Activated CD4-positive, alpha-beta T cell treated with anti-CD3 and anti-CD28 coated beads for 24 hours (primary cell): ENCODE measurements at places on chromosomes 6 and 20.

DNA sequence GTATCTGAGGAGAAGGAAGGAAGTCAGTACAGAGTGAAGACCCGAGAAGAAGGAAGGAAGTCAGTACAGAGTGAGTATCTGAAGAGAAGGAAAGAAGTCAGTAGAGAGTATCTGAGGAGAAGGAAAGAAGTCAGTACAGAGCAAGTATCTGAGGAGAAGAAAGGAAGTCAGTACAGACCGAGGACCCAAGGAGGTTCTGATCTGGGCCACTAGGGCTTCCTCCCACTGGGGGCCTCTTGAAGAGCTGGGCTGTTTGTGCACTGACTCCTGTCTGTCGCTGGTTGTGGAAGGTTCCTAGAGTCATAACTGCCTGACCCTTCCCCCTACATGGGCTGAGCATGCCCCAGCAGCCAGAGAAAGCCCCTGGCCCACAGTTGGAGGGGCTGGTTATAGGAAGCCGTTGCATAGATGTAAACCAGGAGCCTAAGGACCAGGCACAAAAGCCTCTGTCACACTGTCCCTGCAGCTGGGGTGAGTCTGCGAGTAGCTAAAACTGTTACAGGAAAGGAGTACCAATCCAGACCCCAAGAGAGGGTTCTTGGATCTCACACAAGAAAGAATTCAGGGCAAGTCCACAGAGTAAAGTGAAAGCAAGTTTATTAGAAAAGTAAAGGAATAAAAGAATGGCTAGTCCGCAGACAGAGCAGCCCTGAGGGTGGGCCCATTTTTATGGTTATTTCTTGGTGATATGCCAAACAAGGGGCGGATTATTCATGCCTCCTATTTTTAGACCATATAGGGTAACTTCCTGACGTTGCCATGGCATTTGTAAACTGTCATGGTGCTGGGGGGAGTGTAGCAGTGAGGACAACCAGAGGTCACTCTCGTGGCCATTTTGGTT lies 395.9 kb downstream of the PREX1 start:
- DNase-seq: no peak

DNA sequence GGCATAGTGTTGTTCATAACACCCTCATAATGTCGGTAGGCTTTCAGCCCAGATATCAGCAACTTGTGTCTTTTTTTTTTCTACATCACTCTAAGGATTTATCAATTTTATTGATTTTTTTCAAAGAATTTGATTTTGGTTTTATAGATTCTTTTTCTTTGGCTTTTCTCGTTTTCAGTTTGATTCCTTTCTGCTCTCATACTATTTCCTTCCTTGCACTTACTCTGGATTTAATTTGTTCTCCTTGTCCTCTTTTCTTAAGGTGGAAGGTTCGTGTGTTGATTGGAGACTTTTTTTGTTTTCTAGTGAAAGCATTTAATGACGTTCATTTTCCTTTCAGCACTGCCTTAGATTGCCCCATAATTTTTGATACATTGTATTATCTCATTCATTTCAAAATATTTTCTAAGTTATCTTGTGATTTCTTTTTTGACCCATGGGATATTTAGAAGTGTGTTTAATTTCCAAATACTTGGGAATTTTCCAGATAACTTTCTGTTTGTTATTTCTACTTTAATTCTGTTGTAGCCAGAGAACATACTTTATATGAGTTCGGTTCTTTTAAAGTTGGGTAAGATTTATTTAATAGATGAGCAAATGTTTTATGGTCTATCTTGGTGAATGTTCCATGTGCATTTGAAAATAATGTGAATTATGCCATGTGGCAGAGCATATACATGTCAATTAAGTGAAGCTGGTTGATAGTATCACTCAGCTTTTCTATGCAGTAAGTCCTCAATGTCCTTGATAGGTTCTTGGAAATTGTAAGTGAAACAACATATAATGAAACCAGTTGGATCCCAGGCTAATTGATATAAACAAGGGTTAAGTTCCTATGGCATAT lies 62.8 kb downstream of the IRF4 start:
- DNase-seq: no peak

GRCh38 chr6:28747631-28748157 lies 176.1 kb downstream of the TRIM27 start:
- DNase-seq: no peak

DNA sequence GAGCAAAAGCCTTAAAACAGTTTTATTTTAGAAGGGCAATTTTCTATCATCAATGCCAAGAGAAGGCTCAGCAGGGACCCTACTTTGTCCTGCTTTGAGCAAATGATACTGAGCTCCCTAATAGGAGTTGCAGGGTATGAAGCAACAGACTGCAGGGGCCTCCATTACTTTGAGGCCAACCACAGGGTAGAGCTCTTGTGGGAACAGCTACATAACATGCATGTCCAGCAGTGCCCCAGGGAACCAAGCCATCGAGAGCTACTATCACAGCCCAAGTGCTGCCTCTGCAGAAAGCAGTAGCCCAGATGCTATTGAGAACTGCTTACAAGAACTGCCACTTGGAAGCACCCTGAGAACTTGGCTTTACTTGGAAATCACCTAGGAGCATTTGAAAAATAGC lies 222.1 kb downstream of the LAMA2 start:
- DNase-seq: no peak

GRCh38 chr6:152318278-152318677 lies 318.9 kb downstream of the SYNE1 start:
- DNase-seq: no peak

- DNase-seq: no peak
These were observed 206.7 kb upstream of the JARID2 start for GRCh38 chr6:15039136-15039535.

DNA sequence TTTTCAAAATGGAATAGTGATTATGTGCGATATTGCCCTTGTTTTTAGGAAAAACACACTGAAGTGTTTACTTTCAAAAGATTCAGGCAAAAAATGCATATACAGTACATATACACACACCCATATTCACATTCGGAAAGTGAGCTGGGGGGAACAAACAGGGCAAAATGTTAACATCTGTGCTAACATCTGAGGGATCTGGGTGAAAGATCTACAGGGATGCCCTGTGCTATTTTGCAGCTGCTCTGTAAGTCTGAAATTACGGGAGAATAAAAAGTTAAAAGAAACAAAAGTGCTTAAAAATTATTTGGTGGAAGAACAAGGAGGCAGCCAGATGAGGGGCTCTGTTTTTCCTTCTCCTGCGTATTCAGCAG lies 860 bp downstream of the CST3 start:
- no peak for DNase-seq

GRCh38 chr6:118562959-118563358 lies 14.9 kb downstream of the PLN start:
- no peak for DNase-seq

DNA sequence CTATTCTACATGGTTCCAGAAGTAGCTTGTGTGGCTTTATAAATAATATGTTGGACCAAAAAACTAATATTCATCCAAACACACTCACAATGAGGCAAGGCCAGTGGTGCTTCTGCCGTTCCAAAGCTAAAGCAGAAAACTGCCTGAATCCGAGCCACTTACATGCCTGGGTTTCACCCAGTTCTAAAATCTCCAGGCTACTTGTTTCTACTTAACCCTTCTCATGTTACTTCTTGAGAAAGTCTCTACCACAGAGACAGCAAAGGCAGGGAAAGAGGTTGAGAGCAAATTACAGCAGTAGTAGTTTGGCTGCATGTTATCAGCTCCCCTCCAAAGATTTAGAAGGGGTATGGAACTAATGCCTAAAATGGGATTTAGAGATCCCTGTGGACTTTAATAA lies 62.0 kb downstream of the FAXC start:
- DNase-seq: no peak
